ENCODE measurements at places on chromosomes 4 and X.

- DNase-seq: no peak
Observed at GRCh38 chrX:8274170-8274569, 103.1 kb upstream of the VCX2 start.

- no peak for DNase-seq
Observed at GRCh38 chr4:72424006-72424405, 145.0 kb downstream of the ADAMTS3 start.

DNA sequence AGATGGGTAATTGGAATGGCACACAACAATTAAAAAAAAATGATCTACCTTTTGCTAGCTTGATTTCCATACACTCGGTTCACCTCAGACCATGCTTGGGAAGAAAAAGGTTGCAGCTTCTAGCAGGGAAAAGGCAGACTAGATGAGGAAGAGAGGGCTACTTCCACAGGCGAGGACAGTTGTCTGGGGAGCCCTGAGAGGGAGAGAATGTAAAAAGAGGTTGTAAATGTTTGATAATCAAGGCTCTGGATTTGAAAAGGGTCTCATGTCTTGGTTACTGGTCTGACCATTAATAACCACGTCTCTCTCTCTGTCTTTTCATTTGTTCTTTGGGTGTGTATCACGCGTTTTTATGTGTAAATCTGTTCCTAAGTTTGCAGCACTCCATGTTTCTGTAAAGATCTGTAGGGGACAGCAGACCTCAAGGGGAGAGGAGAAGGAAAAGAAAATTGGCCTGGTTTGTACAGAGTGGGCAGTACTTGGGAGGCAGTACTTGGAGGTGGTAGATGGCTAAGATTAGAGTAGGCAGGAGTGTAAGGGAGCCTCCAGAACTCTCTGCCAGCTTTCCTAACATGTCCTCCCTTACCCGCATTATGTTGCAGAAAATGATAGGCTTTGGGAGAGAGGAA lies 750 bp downstream of the ARMCX5 start:
- peak; percentile 59 for DNase-seq

DNA sequence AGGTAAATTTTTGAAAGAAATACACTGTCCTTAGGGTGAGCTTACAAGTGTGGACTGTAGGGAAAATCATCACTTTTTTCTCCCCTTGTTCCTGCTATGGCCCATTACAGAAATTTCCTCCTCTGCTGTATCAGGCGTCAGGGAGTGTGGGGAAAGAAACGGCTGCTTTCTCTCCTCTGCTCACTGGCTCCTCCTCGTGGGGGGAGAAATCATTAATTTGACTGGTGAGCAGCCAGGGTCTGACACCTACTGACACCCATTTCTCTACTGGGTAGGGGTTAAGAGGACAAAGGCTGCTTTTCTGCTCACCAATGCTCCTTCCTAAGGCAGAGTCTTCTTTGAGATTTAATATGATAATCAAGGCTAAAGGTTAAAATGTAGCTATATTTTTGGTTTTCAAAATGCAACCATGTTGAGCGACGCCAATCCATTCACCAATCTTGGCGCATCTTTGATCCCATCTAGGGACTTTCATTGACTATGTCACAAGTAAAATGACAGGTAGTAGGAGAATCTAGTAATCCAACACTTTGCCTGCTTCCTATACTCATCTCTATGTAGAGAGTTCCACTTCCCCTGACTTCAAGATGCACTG lies 25.1 kb downstream of the SETD7 start:
- DNase-seq: peak; percentile 50

DNA sequence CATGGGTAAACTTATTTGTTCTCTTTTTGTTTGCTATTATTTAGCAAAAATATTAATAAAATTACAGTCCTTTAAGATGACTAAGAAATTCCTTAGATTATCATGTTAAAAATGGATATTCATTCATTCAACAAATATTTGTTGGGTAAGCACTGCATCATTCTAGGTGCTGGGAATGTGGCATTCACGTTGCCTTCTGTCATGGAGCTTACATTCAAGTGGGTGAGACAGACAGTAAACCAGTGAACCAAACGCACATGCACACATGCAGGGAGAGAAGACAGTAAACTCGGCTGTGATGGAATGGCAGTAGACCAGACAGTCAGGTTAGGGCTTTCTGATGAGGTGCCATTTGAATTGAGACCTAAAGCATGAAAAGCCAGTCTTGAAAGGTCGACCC lies 91.8 kb downstream of the STOX2 start:
- no peak for DNase-seq

- no peak for DNase-seq
Observed at GRCh38 chr4:60500810-60501209, 699.3 kb upstream of the ADGRL3 start.

DNA sequence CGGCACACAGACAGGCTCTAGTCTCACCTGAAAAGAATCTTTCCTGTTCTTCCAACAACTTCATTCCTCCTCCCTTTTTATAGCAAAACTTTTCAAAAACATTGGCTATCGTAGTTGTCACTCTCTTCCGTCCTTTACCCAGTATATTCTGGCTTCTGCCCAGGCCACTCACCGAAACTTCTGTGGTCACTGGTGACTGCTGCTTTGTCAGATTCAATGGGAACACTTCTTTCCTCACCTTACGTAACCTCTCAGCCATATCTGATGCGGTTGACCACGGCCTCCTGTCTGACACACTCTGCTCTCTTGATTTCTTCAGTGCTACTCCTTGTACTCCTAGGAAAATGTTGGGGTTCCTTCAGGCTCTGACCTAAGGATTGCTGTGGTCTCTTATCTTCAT lies 9.2 kb upstream of the RNF150 start:
- no peak for DNase-seq

Measured in endothelial cell of umbilical vein (primary cell).